Ascending aorta (tissue), 2 donors: ENCODE measurements at places on chromosomes 1 and 21. TPM values are rescaled to one million over a fixed set of nuclear protein-coding genes. Genes with fewer than 3 reads are reported as not detected.
A peak's percentile ranks its signal among the peaks of the same experiment; 100 is the strongest.

GRCh38 chr1:203340112-203340790 lies 10.7 kb downstream of the FMOD start:
- no peaks in the 10 kb centered on the region for H3K27me3 ChIP-seq
- peaks cover 42% of the 10 kb centered on the region for H3K4me1 ChIP-seq
- H3K4me3 ChIP-seq, result no peak overlapping the region
- DNase-seq, result peak; percentile 83
- peaks cover 18% of the 10 kb centered on the region for H3K36me3 ChIP-seq
- H3K27ac ChIP-seq, result peak overlapping the region; percentile 3

- no peaks in the 10 kb centered on the region for H3K27me3 ChIP-seq
- no peaks in the 10 kb centered on the region for H3K4me1 ChIP-seq
- no peak overlapping the region for H3K4me3 ChIP-seq
- no peaks in the 10 kb centered on the region for H3K36me3 ChIP-seq
Measured at GRCh38 chr1:200966934-200967333, 56.6 kb downstream of the KIF21B start.

DNA sequence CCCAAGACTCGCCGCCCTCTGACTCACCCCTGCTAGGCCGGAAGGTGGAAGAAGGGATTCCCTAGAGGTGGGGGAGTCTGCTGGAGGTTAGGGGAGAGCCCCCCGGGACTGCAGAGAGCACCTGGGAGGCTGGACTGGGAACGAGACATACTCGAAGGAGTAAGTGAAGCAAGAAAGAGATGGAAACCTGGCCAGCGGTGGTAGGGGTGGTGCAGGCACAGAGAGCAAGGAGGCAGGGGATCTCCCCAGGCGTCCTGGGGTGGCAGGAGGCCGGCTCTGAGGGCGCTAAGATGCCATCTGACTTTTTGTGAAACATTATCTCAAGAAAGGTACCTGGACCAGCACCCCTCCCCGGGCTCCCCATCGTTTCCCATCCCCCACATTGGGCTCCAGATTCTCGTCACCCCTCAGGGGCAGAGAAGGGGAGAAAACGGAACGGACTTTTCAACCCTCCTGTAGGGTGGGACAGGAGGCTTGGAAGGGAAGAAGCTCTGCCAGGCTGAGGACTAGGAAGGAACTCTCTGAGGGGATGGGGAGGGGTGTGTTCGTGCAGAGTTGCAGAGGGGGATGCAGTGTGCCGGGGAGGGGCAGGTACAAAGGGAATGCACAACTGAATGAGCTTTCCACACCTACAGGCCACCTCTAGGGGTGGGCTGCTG lies 708 bp downstream of the CHRNB2 start:
- no peak overlapping the region for H3K27ac ChIP-seq
- H3K4me1 ChIP-seq, result no peaks in the 10 kb centered on the region
- DNase-seq, result no peak
- H3K36me3 ChIP-seq, result no peaks in the 10 kb centered on the region

DNA sequence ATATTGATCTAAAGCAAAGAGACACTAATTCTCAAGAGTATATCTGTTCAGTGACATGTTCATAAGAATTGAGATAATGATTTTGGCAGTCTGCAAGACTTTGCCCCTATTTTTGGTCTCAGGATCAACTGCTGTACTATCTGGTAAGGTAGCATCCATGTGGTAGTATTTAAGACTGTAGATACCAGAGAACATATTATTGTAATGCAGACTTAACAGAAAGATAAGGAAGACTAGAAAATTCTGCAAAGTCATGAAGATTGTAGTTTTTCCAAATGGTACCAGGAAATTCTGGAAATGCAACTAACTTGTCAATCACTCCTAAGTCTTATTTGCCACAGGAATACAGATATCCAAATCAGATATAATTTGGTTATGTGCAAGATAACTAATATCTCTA lies 35.1 kb downstream of the RNF2 start:
- H3K27me3 ChIP-seq, result no peaks in the 10 kb centered on the region
- no peaks in the 10 kb centered on the region for H3K4me1 ChIP-seq

DNA sequence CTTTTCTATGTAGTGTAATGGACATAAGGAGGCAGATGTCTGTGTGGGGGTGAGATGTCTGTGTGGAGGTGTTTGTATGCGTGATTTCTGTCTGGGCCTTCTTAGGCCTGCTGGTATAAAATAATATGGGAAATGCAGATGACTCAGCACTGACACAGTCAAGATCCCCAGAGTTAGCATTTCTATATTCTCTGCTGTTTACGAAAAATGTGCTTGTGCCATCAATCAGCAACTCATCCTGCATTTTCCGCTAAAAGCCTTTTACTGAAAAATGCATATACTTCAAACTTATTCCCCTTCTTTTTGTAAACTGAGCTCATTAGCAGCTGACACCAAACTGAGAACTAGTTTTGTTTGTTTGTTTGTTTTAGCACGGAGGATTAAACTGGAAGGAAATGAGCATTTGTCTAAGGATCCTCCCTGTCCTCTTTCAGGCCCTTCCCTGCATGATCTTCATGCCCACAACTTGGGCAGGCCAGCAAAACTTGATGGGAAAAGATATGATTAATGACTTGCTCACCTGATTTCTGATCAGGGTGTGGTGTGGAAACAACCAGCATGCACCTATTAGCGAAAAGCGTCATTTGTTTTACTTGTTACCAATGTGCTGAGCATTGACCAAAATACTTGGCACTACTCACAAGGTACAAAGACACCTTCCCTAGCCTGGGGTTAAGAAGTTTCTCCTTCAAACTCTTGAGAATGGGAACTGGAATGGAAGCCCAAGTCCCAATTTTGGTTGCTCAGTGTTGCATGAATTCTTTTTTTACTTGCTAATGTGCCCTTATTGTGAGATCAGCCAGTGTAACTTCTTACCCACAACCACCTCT lies 77.4 kb downstream of the NDUFS5 start:
- H3K4me1 ChIP-seq, result peaks cover 20% of the 10 kb centered on the region
- no peak overlapping the region for H3K4me3 ChIP-seq
- H3K36me3 ChIP-seq, result no peaks in the 10 kb centered on the region
- H3K27ac ChIP-seq, result peak overlapping the region; percentile 14
- H3K27me3 ChIP-seq, result no peaks in the 10 kb centered on the region

DNA sequence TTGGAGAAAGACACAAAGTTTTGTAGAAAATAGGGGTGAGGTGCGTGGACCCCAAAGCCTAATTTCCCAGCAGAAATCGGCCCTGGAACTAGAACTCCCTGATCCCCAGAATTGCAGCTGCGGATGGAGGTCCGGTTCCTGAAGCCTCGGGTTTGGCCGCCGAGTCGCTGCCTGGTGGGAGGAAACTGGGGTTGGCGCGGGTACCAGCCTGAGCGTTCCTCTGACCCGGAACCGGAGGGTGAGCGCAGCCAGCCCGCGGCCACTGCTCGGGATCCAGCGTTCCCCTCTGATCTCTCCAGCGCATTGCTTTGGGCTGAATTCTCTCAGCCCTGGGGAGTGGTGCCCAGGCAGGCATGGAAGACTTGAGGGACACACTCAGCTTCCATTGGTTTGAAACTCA lies 1.6 kb downstream of the ST6GALNAC5 start:
- no peaks in the 10 kb centered on the region for H3K36me3 ChIP-seq
- no peak overlapping the region for H3K27ac ChIP-seq
- peaks cover 18% of the 10 kb centered on the region for H3K4me1 ChIP-seq
- H3K4me3 ChIP-seq, result peak overlapping the region; percentile 76

DNA sequence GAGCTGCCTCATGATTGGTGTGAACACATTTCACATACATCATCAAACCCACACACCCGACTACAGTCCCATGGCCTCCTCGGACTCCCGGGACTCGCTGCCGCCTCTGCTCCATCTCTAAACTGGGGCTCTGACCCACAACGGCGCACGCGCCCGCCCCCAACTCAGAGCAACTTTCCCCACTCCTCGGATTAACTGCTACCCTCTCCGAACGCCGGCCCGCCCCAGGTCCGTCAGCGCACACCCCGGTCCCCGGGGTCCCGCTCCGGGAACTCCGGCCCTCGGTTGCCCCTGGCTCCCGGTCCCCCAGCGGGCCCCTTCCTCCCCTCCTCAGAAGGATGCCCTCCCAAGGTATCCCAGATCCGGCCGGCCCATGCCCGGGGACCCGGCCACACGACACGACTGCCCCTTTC lies 740 bp downstream of the DSTYK start:
- peak overlapping the region; percentile 92 for H3K27ac ChIP-seq
- H3K4me3 ChIP-seq, result peak overlapping the region; percentile 94
- DNase-seq, result no peak
- peaks cover 6% of the 10 kb centered on the region for H3K4me1 ChIP-seq
- no peaks in the 10 kb centered on the region for H3K27me3 ChIP-seq

TAS1R1 gene
- total RNA-seq, result not detected

C8B gene
- 347 TPM for total RNA-seq
